ENCODE measurements at places on chromosomes 5 and 9. TPM values are rescaled to one million over a fixed set of nuclear protein-coding genes. Genes with fewer than 3 reads are reported as not detected.
A peak's percentile ranks its signal among the peaks of the same experiment; 100 is the strongest.

The ZNF879 gene
- total RNA-seq: 6.2 TPM

The SLC22A4 gene
- total RNA-seq: 3.8 TPM

The RHOBTB3 gene
- 349 TPM for total RNA-seq

- H3K27me3 ChIP-seq: no peaks in the 10 kb centered on the region
- H3K36me3 ChIP-seq: no peaks in the 10 kb centered on the region
- no peak overlapping the region for H3K27ac ChIP-seq
- no peak overlapping the region for H3K4me3 ChIP-seq
Observed at GRCh38 chr5:136598802-136599404, 233.6 kb upstream of the TRPC7 start.

DNA sequence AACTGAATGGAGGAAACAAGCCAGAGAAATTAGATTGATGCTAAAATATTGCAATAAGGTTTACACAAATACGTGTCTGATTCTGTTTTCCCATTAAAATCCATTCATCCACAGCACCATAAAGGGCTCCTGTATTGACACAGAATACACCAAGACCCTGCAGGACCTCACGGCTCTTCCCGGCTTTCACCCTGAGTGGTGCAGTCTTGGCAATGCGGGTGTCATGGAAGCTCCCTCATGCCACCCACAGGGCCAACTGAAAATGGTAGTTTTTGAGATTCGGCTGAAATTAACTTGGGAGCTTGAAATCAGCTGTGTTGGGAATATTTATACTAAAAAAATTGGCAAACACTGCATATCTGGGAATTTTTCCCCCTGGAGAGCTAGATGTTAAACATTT is 17.3 kb upstream of the EXOC3 start:
- H3K4me1 ChIP-seq: peaks cover 17% of the 10 kb centered on the region
- H3K27ac ChIP-seq: no peak overlapping the region
- H3K36me3 ChIP-seq: peaks cover 81% of the 10 kb centered on the region
- H3K27me3 ChIP-seq: no peaks in the 10 kb centered on the region
- DNase-seq: peak; percentile 76

- peak overlapping the region; percentile 8 for H3K27ac ChIP-seq
- no peaks in the 10 kb centered on the region for H3K36me3 ChIP-seq
- no peak for DNase-seq
- peaks cover 11% of the 10 kb centered on the region for H3K4me1 ChIP-seq
Observed at GRCh38 chr9:20623021-20623747, 885 bp upstream of the MLLT3 start.

- H3K4me1 ChIP-seq: no peaks in the 10 kb centered on the region
- no peak overlapping the region for H3K27ac ChIP-seq
- no peaks in the 10 kb centered on the region for H3K27me3 ChIP-seq
- DNase-seq: no peak
Observed at GRCh38 chr5:161481922-161482321, 64.6 kb downstream of the GABRB2 start.

All from osteoblast (primary cell).